Stomach (tissue), 19 donors: ENCODE measurements at places on chromosomes 4 and X. TPM values are rescaled to one million over a fixed set of nuclear protein-coding genes. Genes with fewer than 3 reads are reported as not detected.

Gene DSPP
- total RNA-seq = not detected

Gene CSAG1
- total RNA-seq = not detected

GRCh38 chrX:9957743-9958142, 9.4 kb upstream of the CLDN34 start:
- DNase-seq = no peak

DNA sequence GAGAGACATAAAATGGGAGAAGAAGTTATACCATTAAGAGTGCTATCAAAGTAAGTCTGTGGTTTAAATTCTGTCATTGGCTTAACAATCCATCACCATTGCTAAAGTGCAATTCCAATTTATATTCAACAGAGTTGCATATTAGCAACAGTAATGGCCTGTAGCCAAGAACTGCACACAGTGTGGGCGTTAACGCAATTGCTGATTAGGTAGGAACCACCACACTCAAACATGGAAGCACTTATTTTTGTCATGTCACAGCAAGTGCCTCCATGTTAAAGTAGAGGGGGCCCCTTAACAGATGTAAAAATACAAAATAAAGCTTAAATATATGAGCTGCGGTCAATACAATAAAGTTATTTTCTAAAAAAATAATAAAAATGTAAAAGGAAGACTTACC, 10.8 kb downstream of the LARP7 start:
- DNase-seq = no peak

Gene ZC4H2
- 2.3 TPM for total RNA-seq

Gene SLC6A14
- 4.0 TPM for total RNA-seq

Gene FAM47C
- not detected for total RNA-seq

DNA sequence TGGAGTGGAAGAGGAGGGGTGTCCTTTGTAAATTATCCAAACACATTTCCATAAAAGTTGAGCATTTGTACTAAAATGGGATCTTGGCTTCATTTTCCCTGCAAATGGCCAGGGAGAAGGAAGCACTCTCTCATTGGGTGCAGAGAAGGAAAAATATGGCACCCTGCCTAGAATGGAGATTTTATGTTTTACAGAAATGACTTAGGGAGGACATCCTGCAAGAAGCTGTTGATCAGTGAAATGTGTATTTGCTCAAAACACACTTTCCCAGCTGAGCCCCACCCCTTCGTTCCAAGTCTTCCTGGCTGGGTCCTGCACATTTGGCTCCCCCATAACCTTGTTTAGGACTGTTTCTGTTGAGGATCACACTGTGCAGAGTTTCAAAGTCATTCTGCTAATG, 213.5 kb upstream of the TAPT1 start:
- peak; percentile 75 for DNase-seq

Gene SHROOM2
- total RNA-seq = 8.5 TPM

Gene ODAPH
- total RNA-seq = not detected

Gene SMIM10L2A
- not detected for total RNA-seq

DNA sequence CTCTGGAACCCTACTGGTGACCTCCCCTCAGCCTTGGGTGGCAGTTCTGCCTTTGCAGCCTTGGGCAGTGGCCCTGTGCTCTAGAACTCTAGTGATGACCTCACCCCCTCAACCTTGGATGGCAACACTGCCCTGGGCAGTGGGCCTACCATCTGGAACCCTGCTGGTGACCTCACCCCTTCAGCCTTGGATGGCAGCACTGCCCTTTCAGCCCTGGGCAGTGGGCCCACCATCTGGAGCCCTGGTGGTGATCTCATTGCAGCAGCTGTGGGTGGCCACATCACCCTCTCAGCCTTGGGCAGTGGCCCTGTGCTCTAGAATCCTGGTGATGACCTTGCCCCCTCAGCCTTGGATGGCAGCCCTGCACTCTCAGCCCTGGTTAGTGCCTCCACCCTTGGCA, 129.3 kb downstream of the RBMX2 start:
- DNase-seq = no peak

Gene SLC10A4
- total RNA-seq = 0.73 TPM

Gene CD40LG
- total RNA-seq = not detected

Gene DHRSX
- total RNA-seq = 23.7 TPM

GRCh38 chr4:40612831-40613230, 16.8 kb downstream of the RBM47 start:
- no peak for DNase-seq

Gene CITED1
- total RNA-seq = not detected

DNA sequence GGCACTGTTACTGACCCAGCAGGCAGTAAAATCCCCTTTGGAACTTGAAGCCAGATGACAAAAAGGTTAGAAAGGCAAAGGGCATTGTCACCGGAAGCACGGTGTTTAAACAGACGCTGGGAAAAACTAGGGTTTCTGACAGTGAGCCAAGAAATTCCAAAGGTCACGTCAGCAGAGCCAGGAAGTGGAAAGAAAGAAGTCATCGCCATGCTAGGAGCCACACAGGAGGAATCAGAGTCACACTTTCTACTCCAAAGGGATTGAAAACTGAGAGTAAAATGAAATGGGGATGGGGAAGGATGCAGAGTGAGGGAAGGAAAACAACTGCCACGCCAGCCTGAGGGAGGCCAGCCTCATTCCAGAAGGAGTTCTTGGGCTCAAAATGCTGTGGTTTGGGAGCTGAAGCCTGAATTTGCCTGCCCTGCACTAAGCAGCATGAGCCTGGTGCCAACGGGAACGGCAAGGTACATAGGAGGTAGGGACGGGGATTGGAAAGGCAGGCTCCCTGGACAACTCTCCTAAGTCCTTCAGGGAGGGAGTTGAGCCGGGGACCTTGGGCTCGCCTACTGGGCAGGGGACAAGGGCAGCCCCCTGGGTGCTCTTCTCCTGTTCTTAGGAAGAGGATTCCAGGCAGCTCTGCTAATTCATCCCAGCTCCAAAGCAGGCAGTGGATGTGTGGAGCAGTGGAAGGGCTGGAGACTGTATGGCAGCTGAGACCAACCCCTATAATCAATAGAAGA, 66.8 kb downstream of the SOWAHB start:
- peak; percentile 61 for DNase-seq

Gene ENPEP
- total RNA-seq = 0.29 TPM

Gene P2RY8
- total RNA-seq = 1.9 TPM

GRCh38 chr4:2060611-2061185, 1.6 kb downstream of the NAT8L start:
- DNase-seq = no peak

DNA sequence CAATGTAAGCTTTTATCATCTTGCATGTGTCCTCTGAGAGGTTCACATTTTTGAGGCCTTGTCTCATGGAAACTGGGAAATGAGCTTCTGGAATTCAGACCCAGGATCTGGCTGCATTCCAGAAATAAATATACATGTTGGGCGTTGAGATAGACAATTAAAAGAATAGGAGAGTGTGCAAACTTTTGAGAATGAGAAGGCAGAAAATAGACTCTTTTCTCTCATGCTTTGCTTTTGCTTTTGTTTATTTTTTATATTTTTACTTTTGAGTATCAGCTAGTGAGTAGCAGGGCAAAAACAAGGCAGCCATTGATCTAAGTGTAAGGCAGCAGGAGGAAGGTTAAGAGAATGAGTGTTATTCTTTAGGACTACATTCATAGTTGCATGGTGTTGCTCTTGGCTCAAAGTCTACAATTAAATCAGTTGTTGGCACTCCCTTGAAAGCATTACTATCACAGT, 12.4 kb downstream of the SHROOM3 start:
- DNase-seq = peak; percentile 46

Gene CLNK
- total RNA-seq = not detected
